Retina (tissue), 1 donor: ENCODE measurements at places on chromosomes 5 and 9.

- DNase-seq: no peak
Observed at GRCh38 chr9:127776195-127776923, 2.1 kb downstream of the SH2D3C start.

DNA sequence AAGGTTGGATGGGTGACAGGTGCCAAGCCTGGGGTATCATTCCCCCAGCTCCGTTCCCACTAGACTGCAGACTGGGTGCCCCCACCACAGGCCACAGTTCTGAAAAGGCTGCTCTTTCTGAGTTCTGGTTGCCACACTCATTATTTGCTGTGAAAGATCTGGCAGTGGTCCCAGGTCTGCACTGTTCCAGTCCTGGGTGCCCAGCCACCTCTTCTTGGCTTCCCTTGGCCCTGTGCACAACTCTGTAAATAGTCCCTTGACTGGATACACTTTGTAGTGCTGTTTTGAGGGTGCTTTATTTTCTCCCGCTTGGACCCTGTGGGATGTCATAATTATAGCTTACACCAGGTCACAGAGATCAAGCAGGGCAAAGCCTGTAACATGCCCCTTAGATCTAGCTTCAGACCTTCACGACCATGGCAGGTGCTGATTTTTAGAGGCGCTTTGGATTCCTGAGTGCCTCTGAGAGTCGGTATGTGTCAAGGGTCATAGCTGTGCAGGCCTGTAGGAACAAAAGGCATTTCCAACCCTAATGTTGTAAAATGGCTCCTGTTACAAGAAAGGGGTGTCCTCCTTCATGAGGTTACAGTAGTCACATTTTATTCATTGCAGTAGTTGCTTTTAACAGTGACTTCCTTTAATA, 344.9 kb downstream of the ICE1 start:
- DNase-seq: no peak

DNA sequence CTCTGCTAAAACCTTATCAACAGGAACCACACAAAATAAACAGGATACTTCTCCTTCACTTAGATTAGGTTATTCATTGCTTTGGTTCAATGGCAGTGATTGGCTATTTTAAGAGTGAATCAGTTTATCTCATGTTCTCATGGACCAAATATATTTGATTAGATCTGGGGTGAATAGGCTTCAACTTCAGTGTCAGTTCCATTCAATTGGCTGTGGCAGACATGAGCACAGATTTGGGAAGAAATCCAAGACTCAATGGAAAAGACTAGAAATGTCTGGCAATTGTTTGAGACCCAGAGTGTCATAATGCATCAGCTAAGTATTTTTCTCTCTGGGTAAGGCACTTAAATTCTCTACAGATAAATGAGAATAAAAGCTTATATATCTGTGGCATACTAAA, 37.1 kb downstream of the CDH18 start:
- DNase-seq: no peak

DNA sequence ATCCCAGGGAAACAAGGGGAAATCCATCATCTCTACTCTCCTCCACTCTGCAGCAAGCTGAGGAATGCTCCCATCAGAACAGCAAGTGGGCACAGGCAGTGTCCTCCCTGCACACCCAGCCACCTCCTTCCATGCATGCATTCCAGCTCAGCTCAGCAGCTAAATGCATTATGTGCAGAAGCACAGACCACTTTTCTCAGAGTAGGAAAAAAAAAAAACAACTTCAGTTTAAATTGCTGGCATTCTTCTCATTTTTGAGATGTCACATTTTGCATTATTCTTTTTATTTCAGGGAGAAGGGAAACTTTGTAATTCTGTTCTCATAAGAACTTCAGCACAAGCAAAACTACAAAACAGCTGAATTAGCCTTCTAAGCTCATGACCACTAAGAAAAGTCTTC, 312.2 kb downstream of the SEMA5A start:
- no peak for DNase-seq

GRCh38 chr5:44046619-44047364, 342.4 kb downstream of the FGF10 start:
- DNase-seq: no peak

DNA sequence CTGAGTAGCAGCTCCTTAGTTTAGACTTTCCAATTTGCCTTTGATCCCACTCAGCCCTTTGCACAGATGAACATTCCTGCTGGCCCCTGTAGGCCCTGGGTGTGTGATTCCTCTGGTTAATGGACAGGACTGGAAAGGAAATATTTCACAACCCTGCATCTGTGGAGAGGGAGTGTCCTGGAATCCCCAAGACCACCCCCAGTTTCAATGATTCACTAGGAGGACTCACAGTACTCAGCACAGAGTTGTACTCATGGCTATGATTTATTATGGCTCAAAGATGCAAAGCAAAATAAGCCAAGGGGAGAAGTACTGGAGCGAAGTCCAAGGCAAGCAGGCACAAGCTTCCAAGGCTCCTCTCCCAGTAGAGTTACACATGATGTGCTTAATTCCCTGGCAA, 42.4 kb upstream of the TJP2 start:
- DNase-seq: no peak
